NCI-H1092 (cell line): ENCODE measurements at places on chromosomes 12 and 14.

DNA sequence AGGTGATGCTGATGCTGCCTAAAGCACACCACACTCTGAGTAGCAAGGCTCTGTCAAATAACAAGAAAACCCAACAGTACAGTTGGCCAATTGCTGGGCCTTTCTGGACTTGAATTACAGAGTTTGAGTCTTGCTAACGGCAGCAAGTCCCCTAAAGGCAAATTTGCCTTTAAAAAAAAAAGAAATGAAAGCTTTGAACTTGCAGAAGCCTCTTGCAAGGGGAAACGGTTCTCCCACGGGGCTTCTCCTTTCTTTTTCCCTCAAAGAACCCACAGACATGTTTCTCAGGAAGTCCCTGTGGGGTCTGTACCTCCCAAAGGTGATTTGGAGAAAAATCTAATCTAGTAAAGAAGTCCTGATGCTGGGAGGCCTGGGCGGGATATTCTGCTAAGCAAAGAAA is 191.3 kb upstream of the MYL2 start:
- no peak for DNase-seq

DNA sequence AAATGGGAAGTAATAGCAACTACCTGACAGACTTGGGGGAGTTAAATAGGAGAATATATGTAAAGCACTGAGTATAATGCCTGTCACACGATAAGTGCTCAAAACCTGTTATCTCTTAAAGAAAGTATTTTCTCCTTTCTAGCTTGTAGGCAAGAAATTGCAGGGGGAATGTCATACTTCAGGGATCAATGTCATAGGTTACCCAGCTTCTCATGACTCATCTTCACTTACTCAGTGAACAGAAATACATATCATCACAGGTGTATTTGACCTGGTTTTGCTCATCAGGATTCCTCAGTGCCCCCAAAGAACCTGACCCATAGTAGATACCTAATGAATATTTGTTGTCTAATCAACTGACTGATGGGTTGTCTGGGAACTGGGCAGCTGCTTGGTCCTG is 285.0 kb upstream of the ATP2B1 start:
- no peak for DNase-seq

DNA sequence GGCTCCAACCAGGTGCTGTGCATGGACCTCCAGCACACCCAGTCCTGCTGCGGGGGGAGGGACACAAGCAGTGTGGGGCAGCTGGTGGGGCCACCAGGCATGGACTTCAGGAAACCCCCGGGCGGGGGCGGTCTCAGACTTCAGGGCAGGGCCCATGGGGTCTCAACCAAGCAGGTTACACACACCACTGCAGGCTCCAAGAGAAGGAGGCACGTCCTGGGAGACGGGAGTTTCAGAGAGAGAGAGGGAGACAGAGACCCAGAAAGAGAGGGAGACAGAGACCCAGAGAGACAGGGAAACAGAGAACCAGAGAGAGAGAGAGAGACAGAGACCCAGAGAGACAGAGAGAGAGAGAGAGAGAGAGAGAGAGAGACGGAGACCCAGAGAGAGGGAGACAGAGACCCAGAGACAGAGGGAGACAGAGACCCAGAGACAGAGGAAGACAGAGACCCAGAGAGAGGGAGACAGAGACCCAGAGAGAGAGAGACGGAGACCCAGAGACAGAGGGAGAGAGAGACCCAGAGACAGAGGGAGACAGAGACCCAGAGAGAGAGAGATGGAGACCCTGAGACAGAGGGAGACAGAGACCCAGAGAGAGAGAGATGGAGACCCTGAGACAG is 128.9 kb downstream of the NCOR2 start:
- no peak for DNase-seq

GRCh38 chr12:132579744-132580143 is 30.6 kb downstream of the LRCOL1 start:
- DNase-seq: no peak
